ENCODE measurements at places on chromosomes 4 and X.

DNA sequence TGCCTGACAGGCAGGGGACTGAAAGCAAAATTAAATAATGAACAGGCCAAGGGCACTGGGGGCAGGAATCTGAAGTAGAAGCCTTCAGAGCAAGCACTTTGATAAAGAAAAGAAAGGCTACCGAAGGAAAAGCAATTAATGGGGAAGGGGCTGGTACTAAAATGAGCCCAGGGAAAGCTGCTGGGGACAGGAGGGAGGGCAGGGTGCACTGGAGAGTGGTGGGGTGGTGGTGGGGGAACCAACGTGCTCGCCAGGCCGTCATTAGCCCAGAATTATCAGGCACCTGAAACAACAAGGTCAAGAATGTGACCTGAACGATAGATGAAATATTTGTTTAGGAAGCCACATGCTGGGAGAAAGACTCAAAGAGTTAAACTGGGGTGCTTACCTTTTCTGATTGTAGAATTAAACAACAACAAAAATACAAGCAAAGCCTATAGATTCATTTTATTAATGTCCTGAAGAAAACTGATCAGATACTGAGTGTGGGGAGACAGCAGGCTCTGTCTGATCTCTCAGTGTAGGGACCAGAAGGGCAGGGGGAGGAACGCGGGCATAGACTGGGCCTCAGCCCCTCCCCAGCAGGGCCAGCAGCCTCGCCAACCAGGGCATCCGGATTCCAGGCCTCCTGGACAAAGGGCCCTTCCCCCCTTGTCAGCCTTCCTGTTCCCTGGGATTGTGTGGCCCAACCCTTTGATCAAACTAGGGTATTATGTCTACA, 239.7 kb upstream of the KLF3 start:
- DNase-seq: no peak

DNA sequence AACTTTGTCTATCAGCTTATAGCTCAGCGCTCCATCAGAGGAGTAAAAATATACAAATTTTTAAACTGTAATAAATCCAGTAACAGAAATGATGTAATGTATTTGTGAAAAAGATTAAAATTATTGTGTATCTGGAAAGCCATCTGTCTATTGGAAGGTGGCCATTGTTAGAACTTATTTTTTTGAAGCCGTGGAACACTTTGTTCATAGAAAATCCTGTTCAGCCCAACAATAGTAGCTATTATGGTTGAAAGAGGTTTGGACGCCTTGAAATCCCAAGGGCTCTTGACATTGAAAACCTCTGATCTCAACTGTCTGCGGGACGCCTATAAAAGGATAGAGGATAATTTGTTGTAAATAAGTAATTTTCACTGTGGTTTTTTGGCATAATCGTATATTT, 98.3 kb downstream of the RAPGEF2 start:
- no peak for DNase-seq

- DNase-seq: no peak
Observed at GRCh38 chr4:140742838-140743193, 13.4 kb downstream of the TBC1D9 start.

DNA sequence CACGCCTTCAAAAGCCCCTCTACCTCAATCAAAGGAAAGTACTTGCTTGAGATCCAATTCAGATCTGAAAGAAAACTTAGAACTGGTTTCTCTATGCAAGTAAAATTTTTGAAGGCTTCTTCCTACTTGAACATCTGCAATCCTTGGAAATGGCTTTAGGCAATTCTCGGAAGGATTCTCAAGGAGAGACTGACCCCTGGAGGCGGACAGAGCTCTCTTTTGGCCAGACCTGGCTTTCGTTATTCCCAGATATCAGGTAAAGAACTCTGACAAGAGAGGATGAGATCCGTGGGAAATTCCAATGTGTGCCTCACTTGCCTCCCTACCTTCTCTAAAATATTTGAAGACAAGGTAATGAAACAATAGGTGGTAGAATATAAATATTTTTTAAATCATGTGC, 670.3 kb upstream of the FAM241A start:
- DNase-seq: no peak

DNA sequence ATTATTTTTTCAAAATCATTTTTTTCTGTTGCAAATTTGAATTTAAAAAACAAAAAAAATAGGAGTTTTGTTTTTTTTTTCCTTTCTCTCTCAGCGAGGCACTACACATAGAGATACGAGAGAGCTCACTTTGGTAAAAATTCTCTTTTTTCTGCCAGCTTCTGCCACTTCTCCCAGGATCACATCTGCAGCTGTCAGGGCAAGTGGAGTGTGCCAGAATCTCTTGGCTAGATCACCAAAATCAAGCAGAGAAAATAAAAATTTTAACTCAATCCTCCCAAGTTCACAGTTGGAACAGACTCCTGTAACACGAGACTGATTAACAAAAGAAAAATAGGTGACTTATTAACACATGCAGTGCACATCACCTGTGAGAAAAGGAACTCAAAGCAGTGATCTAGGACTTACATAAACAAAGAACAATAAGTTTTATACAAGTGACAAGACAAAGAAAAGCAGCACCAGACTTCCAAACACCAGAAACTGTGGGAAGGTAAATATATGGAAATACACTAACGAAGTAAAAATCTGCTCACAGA, 213.2 kb upstream of the ZFP42 start:
- DNase-seq: no peak

- no peak for DNase-seq
Observed at GRCh38 chr4:56976283-56976836, 1.0 kb downstream of the NOA1 start.
